ENCODE measurements at places on chromosomes 7 and 10.

- no peak for DNase-seq
These were observed 151.1 kb downstream of the TMEM26 start for GRCh38 chr10:61302124-61302523.

DNA sequence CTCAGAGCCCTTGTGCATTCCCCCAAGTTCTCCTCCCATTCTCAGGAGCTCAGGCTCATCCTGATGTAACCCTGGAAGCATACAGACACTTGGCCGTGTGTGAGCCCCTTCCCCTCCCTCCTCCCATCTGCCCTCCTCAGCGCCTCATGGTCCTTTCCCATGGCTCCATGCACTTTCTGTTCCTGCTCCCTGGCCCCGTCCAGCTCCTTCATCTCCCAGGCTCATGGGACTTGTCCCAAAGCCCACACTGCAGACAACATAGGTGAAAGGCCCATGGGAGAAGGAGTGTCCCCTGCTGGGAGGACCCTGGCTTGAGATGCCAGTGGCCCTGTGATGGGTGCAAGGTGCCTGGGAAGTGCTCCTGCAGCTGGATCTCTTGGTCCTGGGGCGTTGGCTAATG, 24.2 kb upstream of the SLC29A3 start:
- no peak for DNase-seq

DNA sequence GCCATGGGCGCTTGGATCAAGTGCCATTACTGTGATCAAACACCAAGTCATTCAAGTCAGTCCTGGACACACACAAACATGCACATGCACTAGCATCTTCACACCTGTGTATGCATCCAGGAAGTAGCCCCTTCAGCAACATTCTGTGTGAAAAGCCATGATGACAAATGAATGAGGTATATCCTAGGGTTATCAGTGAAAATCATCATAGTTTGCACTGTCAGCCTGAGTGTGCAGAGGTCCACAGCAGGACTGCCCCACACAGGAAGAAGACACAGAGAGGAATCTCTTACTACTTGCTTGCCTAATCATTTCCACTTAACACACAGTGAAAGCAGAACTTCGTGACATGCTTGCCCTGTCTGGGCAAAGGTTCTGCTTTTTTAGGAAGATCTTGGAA, 184.0 kb upstream of the ADO start:
- no peak for DNase-seq

DNA sequence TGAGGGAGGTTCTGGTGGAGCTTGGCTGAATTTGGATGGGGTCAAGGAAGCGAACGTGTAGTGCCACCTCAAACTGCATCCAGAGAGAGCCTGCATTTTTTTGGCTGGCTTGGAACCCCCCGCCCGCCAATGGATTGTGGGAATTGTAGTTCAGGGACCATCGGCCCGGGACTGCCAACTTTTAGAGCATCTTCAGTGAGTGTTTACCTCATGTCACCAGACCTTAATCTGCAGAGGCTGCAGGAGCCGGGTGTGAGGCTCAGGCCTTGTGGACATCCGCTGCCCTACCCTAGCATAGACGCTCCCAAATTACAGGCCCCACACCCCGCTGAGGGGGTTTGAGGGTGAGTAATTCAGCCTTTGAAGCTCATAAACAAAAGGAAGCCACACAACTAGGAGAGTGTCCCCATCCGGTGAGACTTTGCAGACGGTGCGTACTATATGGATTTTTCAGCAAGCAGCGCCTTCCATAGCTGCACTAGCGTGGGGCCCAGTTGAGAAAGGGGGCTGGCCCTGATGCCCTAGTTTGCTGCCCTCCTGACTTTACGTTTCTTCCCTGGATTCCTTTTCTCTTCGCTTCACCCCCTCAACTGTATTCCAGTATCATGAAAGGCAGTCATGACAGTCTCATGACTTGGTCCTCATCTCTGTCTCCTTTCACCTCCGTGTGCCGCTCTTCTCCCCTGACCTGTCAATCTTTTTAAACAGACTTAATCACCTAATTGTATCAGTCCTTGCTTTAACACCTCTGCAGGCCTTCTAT, 717 bp downstream of the CNPY4 start:
- no peak for DNase-seq

GRCh38 chr7:147779949-147780348, 810.6 kb upstream of the C7orf33 start:
- DNase-seq: no peak

DNA sequence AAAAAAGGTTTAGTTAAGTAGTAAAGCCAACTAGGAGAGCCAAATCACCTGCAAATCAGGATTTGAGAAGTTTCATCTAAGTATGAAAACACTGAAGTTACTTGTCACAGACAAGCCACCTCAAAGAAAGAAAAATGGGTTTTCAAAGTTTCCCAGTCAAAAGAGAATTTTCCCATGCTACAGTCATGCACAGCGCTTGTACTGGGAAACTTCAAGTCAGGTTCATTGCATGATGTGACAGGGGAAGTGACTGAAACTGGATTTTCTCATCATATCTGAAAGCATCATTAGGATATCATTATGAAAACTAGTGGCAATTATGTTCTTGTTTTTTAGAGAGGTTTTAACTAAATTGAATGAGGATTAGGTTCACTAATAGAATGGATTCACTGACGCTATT, 167.0 kb downstream of the SGMS1 start:
- no peak for DNase-seq

- DNase-seq: no peak
These were observed 23.8 kb upstream of the IFIT2 start for GRCh38 chr10:89278034-89278535.

DNA sequence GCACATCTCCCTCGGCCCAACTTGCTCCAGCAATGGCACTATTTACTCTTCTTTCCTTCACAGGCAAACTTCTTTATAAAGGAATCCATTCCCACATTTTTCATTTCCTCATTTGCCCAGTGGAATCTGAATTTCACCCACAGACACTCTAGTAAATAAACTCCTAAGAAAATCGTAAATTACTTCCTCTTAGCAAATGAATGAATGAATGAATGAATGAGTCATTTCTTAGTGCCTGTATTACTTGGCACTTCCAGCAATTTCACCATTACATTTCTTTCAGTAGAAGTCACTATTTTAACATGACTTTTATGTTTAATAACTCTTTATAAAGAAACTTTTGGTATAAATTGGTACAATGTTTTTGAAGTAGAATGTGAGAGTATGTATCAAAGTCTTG, 55.7 kb downstream of the DDC start:
- no peak for DNase-seq

- DNase-seq: no peak
These were observed 563.8 kb downstream of the PTPRN2 start for GRCh38 chr7:158023681-158024350.

DNA sequence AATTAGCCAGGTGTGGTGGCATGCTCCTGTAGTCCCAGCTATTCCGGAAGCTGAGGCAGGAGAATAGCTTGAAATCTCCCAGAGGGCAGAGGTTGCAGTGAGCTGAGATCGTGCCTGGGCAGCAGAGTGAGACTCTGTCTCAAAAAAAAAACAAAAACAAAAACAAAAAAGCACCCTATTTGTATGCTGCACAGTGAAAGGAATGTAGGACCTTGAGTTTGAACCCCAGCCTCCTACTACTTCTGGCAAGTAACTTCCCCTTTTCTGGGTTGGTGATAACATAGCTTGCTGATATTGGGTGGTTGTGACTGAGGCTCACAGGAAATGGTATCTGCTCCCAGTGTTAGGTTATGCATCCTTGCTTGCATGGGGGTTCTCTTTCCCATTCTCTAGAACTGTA, 205.3 kb downstream of the BUB3 start:
- DNase-seq: no peak

GRCh38 chr10:21925851-21926250, 77.7 kb downstream of the DNAJC1 start:
- DNase-seq: no peak

DNA sequence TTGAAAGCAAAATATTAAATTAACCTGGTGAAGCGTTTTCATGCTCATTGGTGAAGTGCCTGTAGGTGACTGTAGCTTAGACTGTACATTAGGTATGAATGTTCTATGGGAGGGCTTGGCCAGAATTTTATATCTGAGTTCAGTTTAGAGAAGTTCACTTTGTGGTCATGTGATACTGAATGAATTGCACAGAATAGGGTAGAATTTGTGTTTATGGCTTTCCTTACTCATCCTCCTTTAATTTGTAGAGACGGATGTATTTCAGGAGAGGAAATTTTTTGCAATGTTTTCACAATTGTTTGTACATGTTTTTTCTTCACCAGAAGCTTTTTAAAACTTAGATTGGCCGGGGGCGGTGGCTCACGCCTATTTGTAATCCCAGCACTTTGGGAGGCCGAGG, 32.3 kb downstream of the REEP3 start:
- no peak for DNase-seq

DNA sequence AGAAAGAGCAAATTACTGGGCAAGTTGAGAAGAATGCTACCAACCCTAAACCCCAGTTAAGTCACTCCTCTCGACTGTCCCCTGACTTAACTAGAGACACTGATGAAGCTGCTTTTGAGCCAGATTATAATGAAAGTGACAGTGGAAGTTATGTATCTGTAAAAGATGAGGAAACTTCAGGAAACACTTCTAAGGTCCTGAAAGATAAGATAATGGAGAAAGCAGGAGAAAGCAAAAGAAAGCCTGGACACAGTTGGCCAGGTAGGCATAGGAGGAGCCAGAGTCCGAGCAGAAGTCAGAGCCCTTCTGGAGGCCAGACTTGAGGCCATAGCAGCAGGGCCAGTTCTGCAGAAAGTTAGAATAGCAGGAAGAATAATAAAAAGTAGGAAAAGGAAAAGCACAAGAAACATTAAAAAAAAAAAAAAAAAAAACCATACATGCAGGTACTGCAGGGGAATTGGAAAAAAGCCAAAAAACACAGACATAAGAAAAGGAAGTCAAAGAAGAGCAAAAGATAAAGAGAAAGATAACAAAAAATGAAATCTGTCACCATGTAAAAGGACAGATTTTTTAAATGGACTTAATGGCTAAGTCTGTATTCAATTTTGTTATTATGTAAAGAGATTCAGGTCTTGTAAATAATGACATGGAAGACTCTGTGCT, 101.0 kb upstream of the KCNMA1 start:
- DNase-seq: no peak

DNA sequence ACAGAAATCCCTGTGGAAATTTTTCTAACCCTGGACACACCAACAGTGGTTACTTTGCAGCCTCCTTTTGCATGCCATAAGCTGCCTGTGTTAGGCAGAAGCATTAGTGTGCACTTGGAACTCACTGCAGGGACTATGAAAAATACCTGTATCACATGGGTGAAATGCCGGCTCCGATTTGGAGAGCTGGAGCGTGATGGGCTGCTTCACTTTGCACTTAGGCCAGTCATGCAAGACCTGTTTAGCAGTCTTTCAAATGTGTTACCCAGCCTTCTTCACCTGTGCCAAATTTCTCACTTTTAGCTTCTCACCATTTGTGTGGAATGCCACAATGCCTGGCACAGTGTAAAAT, 11.3 kb downstream of the NCOA4 start:
- DNase-seq: no peak

DNA sequence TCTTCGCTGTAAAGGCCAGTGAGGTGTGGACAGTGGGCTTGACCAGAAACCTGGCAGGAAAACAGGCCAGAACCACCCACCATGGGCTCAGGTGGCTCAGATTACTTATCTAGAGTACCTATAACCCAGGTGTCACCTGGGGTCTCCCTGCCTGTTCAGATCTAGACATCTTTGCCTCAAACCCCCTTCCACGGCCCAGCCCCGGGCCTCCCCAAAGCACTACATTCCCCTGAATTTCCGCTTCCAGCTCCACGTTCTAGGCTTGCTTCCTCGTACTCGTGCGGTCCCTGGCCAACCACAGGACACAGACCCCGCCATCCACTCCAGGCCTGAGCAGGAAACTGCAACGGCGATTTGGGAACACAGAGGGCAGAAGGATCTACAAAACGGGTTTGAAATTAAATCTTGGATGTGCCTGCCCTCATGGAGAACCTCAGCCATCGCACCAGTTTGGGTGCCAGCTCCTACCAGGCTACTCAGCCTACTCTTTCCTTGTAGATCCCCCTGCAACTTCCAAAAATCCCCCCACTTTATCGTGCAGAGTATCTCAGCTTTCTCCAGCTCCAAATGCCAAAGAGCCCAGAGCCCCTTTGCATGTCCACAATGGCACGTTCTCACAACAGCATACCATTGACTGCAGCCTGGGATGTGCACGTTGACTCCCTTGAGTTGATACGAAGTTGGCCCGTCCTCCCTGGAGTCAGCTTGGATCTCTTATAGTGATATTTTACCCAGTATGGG, 62.7 kb upstream of the CACUL1 start:
- no peak for DNase-seq

DNA sequence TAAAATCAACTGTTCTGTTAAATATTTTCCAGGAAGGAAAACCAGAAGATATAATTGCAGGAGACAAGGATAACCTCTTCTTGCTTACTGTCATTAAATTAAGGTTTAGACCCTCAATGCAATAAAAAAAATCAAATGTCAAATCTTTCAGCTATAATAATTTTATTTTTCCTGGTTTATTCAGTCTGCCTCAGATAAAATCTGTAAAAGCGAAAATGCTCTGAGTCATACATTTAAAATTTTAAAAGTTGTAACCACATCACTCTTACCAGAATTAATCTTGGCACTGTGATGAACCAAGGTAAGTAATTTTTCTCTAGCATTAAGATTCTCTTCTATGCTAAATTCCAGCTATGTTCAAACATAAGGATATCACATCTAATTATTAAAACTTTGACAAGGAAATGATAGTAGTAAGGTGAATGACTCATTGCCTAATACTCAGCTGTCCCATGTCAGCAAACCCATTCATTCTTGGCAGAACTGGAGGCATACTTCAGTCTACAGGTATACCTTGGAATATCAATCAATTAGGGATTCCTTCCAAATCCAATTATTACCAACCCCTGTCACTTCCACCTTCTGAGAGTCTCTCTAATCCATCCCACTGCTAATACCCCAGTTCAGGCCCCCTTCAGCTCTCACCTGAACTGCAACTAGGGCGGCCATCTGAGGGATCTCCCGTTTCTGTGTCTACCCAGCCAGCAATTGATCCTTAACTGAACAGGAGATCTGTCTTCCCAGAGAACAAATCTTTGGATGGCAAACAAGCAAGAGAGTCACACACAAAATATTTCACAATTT, 434.1 kb downstream of the GRM8 start:
- no peak for DNase-seq

GRCh38 chr7:67392596-67393438, 396.2 kb downstream of the TYW1 start:
- DNase-seq: no peak

DNA sequence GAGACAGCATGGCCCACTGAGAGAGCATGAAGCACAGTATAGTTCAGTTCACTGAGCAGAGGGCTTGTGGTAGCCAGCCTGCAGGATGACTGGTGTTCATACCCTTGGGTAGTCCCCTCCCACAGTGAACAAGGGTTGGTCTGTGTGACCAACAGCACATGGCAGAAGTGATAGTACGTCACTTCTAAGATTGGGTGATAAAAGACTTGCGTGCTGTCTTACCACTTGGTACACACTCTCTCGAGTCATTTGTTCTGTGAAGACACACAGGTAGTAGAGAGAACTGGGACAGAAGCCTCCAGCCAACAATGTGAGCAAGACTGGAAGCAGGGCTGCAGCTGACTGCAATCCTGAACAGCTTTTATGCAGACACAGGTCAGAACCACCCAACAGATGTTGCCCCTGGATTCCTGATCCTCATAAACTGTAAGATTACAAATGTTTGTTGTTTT, 14.6 kb downstream of the EPC1 start:
- peak; percentile 79 for DNase-seq

- DNase-seq: no peak
These were observed 82.5 kb upstream of the PCBD1 start for GRCh38 chr10:70970830-70971229.

- DNase-seq: peak; percentile 71
These were observed 81.9 kb upstream of the CALN1 start for GRCh38 chr7:72493850-72494661.

GRCh38 chr7:44621034-44621749, 14.8 kb downstream of the OGDH start:
- DNase-seq: no peak

All from activated CD8-positive, alpha-beta memory T cell treated with anti-CD3 and anti-CD28 coated beads for 24 hours (primary cell).